NCI-H1105 treated with DMSO at 0.1 percent for 48 hours (cell line): ENCODE measurements at places on chromosomes 4 and X.

GRCh38 chr4:83393908-83394307, 59.3 kb upstream of the HPSE start:
- no peak for DNase-seq

DNA sequence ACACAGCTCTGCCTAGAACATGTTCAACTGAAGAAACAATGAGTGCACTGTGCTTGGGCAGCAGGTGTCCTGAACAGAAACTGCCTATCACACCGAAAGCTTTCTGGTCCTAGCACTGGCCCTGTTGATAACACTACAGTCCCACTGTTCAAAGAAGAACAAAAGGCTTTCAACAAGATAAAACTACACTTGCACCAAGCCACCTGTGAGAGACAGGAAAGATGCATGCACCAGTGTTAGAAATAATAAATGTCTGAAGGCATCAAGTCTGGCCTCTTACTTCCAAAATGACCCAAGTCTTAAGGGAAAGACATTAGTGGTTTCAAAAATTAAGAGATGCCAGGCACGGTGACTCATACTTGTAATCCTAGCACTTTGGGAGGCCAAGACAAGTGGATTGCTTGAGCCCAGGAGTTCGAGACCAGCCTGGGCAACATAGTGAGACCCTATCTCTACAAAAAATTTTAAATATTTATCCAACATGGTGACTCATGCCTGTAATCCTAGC, 68.7 kb downstream of the APBB2 start:
- no peak for DNase-seq

DNA sequence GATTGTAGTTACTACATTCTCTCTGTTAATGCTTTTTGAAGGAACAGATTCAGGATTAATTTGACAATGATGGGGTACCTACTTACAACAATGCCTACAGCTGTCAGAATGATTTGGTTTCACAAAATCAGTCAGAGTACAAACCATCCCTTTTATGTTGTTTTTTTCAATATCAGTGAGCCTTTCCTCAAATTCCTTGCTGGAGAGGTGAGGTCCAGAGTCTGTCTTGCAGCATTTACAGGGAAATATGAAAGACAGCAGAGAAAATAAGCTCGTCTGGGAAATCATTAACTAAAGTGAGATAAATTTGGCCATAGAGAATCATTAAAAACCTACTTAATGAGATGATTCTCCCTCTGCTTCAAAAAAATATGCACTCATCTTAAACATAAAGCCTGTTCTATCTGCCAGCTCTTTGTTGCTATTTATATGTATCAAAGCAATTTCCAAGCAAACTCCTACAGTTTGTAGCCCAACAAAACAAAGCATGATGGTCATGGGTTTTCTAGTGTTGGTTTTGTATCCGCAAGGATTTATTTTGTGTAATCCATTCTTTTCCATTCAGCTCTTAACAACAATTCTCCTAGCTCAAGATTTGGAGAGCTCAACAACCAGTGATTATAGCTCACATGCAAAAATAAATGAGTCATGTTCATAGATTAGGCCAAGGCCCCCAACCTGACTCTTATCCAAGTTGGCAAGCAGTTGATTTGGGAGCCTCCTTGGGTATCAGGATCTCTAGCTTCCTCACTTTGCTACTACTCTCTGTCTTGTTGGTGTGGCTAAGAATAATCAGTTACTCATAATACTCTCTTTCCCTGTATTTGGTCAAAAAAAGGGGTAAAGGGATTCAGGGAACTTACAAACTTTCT, 222.6 kb downstream of the ENOX2 start:
- no peak for DNase-seq

- no peak for DNase-seq
Measured at GRCh38 chr4:146059151-146059550, 116.4 kb upstream of the LSM6 start.

DNA sequence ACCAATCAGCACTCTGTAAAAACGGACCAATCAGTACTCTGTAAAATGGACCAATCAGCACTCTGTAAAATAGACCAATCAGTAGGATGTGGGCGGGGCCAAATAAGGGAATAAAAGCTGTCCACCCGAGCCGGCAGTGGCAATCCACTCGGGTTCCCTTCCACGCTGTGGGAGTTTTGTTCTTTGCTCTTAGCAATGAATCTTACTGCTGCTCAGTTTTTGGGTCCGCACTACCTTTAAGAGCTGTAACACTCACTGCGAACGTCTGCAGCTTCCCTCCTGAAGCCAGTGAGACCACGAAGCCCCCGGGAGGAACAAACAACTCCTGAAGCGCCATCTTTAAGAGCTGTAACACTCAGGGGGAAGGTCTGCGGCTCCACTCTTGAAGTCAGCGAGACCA, 66.4 kb upstream of the BRS3 start:
- DNase-seq = no peak

- no peak for DNase-seq
Measured at GRCh38 chrX:10049236-10049635, 82.1 kb downstream of the CLDN34 start.

DNA sequence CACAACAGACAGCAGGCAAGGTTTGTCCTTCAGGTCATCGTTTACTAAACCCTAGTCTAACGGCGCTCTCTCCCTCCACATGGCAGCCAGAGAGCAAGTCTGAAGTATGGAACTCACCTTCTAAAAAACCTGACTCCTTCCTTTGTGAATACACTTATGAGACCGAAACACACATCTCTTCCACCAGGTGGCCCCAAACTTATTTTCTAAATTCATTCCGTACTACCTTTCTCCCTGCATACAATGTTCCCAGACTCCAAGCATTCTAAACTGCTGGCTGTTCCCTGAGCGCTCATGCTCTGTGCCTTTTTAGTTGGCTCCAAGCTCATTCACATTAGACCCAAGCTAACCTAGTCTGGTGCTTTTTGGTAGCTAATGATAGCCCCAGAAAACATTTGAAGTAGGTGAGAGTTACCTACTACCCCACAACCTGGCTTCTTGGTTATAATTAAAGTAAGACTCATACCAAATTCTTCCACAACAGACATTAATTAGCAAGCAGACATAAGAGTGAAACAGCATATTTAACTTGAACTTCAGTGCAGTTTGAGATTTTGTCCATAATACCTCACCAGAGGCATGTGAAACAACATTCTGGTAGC, 67.6 kb upstream of the DCLK2 start:
- DNase-seq = peak; percentile 59

DNA sequence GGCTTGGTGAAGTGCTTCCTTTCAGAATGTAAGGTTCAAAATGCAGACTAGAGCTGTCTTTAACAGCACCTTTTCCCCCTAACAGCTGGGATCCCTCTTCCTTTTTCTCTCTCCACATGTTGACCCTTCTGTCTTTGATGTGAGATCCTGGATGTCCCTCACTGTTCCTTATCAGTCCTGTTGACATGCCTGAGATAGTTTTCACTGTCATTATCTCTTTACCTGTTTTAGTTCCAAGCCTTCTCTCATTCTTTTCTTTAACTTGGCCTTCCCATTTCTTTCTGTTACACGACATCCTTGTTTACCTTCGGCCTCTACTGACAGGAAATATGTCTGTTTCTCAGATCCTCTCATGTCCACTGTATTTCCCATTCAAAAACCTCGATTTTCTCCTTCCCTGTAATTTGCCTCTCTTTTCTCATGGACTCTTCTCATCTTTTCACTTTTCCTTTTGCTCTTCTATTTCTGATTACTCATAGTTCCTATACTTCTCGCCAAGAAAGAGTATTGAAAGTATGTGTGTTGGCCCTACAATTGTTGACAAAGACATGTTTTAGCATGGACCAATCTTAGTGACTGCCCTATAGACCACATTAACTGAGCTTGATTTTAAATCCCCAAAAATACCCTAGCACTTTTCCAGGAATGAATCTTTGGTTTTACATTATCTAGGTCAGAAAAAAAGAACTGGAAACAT, 1.2 kb upstream of the SOWAHB start:
- no peak for DNase-seq

DNA sequence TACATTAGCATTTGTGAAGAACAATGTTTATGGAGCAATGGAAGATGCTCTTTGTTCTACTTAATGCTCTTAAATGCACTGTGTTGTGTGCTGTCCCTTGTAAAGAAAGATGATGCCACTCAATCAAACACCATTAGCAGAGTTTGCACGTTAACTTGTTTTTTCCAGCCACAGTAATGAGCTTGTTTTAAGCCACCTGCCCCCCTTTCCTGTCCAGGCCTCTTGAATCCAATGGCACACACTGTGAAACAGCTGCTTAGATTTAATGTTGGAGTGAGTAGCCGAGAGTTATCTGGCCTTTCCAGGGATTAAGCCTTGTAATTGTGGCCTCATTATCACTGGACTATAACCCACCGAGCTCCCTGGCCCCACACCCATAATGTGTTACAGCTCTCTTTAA, 86.0 kb downstream of the PAK3 start:
- DNase-seq = peak; percentile 75

DNA sequence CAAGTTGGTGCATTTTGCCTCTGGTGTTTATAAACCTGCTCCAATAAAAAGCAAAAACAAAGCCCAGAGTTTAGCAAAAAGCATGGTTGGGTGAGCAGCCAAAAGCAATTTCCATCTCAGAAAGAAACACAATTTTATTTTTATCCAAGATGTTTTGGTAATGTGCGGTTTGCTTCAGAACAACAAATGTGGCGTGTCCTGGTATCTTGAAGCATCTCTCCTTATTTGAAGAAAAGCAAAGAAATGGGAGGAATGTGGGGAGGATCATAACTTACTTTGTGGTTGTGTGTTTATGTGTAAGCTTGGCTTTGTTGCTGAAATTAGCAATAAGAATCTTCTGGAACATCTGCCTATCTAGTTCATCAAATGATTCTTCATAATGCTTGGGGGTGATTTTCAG, 88.3 kb upstream of the DDX3X start:
- DNase-seq = no peak

DNA sequence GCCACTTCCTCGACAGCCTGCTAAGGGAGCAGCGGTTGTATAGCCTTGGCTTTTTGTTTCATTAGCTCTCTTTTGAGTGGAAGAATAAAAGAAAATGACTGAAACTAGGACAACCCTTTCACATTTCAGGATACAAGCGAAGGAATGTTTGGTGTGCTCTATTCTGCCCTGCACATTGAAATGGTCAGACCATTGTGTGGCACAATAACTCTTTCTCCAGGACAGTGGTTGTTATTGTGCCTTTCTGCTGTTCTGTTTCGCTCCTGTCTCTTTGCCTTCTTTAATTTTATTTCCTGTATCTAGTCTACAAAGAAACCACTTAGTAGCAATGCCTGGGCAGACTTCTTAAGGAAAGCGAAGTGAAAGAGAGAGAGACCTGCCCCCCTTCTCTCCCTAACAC, 473.7 kb downstream of the GBA3 start:
- DNase-seq = no peak

DNA sequence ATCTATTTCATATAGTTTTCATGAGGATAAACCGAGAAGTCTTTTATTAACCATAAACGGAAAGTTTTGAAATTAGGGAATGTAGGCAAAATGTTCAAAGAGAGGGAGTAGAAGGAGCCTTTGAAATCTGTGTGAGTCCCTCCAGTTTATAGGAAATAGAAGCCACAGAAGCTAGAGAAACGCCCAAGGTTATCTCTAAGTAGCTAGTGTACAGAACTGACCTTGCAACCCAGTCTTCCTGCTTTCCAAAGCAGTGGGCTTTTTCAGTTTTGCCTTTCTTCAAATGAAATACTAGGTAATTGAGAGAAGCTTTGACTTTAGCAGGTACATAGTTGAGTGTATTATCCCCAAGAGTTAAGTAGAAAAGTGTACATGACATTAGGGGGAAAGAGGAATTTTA, 39.4 kb downstream of the STIM2 start:
- DNase-seq = no peak

DNA sequence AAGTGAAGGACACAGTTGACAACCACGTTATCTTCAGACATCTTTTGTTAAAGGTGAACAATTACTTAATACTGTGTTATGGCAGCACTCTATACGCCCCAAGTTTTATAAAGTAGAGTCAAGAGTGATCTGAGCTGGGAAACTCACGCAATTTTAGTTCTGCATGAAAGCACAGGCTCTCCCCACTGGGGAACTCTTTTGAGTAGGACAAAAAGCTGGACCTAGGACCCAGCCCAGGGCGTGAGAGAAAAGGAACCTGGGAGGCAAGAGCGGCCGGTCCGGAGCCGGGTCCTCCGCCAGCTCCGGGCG, 152.6 kb upstream of the SLC4A4 start:
- DNase-seq = no peak

- no peak for DNase-seq
Measured at GRCh38 chr4:99572527-99573240, 1.9 kb upstream of the MTTP start.

GRCh38 chr4:22897520-22898108, 204.9 kb downstream of the GBA3 start:
- DNase-seq = peak; percentile 36

GRCh38 chr4:164524789-164525188, 229.1 kb upstream of the SMIM31 start:
- no peak for DNase-seq

GRCh38 chrX:149313871-149314371, 191.2 kb downstream of the IDS start:
- no peak for DNase-seq
